ENCODE measurements at places on chromosomes 2 and 18. TPM values are rescaled to one million over a fixed set of nuclear protein-coding genes. Genes with fewer than 3 reads are reported as not detected.

DNA sequence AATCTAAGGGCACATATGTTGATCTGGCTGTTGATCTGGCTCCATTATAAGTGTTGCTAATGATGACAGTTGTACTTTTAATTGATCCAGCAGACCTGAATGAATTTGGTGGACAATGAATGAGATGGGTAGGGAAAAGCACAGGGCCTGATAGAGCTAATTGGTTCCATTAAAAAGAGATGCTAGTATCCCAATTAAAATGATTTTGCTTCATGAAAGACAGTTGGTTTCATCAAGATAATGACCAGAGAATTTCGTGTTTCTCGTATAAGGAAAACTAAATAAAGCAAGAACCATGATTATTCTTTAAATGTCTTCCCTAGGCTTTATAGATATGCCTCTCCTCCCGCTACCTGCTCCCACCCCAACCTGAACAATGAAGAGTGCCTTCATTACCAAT is 108.6 kb upstream of the LRRTM1 start:
- no peak for DNase-seq

DNA sequence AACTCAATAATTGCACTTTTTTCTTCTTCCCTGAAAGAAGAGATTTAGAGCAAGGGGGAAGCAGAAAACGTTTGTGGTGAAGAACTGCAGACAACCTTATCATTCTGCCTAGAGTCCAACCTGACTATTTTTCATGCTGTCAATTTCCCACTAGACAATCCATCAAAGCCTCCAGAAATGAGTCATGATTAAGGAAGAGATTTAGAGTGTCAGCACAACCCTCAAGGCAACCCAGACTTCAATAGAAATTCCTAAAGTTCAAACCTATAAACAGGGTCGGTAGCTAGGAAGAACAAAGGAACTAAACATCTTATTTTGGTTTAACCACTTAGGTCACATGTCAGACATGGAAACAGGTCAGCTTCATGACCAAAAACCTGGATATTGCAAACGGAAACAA is 86.9 kb downstream of the SLC25A12 start:
- DNase-seq, result peak; percentile 40

DNA sequence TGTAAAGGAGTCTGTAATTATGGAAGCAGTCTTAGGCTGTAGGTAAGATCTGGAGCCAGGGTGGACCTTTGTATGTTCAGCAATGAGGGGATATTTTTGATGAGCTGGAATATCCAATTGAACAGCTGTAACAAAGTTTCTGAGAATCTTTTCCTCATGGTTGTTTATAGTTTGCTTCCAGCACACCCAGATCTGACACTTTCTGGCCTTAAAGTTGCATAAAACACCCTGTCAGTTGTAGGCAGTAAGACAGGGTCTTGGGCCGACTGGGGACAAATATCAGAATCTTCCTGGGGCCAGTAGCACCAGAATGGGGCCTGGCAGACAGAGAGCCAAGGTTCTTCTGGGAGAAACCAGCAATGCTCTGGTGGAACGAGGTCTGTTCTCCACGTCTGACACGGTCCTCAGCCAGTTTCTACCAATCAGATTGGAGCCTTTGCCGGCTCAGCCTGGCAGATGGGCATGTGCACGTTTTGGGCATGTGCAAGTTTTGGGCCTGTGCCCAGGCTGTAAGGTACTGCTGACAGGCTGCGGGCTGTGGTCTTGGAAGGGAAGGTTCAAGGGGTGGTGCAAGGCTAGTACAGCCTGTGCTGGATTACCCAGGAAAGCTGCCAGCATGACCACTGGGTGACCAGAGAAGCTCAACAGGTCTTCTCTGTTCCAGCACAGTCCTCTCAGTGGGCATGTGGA is 89.8 kb downstream of the PRKCE start:
- peak; percentile 12 for DNase-seq

- DNase-seq, result peak; percentile 19
Measured at GRCh38 chr2:88199912-88200682, 30.0 kb downstream of the THNSL2 start.

DNA sequence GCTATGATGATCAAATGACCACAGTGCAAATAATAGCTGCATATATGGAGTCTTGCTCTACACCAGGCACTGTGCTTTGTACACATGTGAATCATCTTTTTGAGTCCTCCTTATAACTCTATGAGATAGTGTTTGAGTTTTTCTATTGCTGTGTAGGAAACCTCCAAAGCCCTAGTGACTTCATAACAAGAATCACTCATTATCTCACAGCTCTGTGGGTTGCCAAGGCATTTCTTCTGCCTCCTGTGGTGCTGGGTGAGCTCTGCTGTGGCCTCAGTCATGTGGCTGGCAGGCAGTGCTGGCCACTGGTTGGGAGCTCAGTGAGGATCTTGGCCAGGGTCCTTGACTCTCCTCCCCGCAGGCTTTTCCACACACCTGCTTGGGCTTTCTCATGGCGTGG is 153.4 kb downstream of the CAPN13 start:
- peak; percentile 45 for DNase-seq

ELAC1 gene
- 10.6 TPM for total RNA-seq

DYNAP gene
- not detected for total RNA-seq

DNA sequence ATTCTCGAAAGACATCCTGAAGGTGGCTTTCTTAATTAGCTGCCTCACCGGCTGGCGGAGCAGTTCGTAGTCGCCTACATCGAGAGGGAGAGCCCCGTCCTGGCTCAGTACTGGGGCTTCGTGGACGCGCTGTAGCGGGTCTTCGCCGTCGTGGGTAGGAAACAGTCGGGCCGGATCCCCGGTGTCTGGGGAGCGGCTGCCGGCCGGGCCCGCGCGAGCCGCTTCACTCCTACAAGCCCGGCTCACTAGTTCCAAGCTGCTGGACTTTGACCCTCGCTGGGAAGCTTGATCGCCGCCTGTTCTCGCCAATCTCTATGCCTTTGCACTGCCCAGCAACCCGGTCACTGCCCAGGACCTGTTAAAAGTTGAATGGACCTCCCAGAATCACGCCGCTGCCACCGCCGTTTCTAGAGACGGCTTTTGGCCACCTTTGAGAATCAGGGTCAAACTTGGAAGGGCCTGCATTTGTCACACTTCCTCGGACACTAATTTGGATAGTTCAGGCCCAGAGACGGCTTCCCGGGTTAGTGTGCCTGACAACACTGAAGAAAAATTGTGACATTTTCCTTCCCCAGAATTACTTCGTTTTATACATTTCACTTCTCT is 41.4 kb upstream of the AKAIN1 start:
- peak; percentile 42 for DNase-seq

- no peak for DNase-seq
Measured at GRCh38 chr2:118464546-118465265, 376.4 kb downstream of the INSIG2 start.

ARHGAP25 gene
- total RNA-seq, result 0.35 TPM

- DNase-seq, result no peak
Measured at GRCh38 chr2:3741396-3741795, 38.0 kb downstream of the DCDC2C start.

GRCh38 chr2:64135421-64135820 is 8.8 kb downstream of the PELI1 start:
- DNase-seq, result no peak

NFATC1 gene
- total RNA-seq, result 1.1 TPM

DNA sequence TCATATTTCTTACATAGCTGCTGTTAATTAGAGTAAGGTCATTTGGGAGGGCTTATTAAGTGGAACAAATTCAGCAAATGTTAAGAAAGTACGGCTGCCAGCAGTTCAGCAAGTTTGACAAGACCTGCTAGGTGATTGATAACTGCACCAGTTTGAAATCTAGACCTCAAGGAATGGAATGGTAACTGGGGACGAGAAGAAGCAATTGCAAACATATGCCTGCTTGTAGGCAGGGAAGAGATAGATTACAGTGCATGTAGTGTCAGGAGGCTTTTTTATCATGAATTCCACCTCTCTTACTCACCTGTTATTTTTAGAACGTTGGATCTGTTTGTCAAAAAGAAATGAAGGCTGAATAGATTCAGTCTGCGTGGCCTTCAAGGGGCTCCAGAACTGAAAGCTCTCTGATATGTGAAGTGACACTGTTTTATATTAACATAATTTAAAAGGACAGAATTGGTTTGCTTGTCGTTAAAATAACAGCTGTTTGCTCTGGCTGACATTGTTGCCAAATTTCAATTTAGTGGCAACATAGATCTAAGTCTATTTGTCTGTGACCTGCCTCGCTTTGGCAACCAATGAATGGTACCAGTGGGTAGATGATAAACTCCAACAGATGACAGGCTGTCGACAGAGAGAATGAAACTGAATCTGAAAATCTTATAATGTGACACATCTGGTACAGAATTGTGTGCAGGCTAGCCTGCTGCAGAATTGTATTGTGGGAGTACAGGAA is 199.3 kb downstream of the ZNF407 start:
- DNase-seq, result peak; percentile 61

- no peak for DNase-seq
Measured at GRCh38 chr2:100425573-100426383, 8.3 kb upstream of the CHST10 start.

GRCh38 chr2:152511981-152512380 is 177.0 kb downstream of the FMNL2 start:
- DNase-seq, result no peak

DNA sequence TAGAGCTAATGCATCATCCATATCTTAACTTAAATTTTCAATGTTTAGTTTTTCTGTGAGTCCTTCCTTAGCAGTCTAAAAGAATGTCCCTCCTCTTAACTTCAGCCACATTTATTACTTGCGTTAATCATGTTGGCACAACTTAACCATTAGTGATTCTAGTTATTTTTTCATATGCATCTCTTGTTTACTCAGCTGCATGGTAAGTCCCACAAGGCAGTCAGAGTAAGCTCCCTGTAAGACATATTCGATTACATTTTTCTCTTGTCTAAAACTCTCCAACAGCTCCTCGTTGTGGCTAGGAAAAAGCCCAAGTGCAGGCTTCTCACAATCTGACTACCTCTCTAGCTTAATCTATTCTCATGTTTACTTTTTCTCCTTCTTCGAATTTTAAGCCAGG is 2045.3 kb upstream of the PIK3C3 start:
- DNase-seq, result no peak

TTN gene
- total RNA-seq, result 0.05 TPM

RAB6C gene
- not detected for total RNA-seq

GRCh38 chr2:97840198-97840597 is 126.8 kb downstream of the ZAP70 start:
- DNase-seq, result no peak

GRCh38 chr18:48767090-48767690 is 183.6 kb downstream of the SMAD7 start:
- DNase-seq, result peak; percentile 36

GRCh38 chr2:185970148-185970852 is 231.7 kb downstream of the FSIP2 start:
- DNase-seq, result peak; percentile 89

- no peak for DNase-seq
Measured at GRCh38 chr18:77486985-77487384, 237.3 kb downstream of the GALR1 start.
